Left cardiac atrium (tissue), 4 donors: ENCODE measurements at places on chromosomes 16 and 17.

GRCh38 chr16:24685539-24686432 lies 43.7 kb upstream of the TNRC6A start:
- peak; percentile 80 for DNase-seq

DNA sequence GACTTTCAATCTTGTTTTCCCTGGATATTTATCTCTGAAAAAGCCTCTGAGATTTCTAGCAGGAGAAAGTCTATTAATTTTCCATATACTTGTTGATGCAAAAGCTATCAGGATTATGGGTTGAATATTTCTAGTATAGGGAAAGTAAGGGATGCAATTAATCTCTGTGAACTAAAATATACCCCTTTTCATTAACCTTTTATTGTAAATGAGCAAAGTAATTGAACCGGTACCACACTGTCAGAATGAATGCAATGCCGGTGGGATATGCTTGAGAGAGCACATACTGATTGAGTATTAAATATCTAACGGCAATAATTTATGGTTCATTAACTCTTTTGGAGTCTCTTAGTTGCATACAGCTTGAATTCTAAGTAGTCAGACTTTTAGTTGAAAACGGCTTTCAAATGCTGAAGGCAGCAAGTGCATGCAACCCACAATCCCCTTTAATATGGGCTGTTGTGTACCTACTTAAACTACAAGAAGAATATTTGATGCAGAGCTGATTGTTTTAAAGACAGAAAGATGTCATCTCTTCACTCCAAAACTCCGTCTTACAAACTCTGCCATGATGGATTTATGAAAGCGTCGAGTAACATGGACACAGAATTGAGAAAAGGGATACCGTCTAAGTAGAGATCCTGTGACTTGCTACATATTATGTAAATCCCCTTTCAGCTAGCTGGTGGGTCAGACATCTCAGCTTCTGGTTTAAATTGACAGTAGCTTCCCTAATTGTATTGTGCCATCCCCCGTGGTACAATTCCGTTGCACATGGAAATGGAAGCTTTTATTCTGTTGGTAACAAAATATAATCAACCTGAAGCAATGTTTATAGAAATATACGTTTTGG lies 141.3 kb upstream of the CDH8 start:
- DNase-seq = no peak

DNA sequence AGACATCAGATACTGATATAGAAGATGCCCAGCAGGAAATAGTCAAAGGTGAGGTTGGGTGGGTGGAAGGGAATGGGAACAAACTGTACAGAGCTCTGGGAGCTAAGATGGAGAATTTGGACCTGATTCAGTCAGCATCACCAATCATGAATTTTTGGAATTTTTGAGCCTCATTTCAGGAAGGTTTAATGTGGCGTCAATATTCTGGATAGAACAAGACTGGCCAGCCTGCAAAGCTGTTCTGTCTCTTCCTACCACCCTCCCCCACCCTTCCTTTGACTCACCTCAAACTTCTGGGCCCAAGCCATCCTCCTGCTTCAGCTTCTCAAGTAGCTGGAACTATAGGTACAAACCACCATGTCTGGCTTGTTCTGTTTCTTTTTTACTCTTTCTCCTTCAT lies 32.6 kb downstream of the CTCF start:
- no peak for DNase-seq

DNA sequence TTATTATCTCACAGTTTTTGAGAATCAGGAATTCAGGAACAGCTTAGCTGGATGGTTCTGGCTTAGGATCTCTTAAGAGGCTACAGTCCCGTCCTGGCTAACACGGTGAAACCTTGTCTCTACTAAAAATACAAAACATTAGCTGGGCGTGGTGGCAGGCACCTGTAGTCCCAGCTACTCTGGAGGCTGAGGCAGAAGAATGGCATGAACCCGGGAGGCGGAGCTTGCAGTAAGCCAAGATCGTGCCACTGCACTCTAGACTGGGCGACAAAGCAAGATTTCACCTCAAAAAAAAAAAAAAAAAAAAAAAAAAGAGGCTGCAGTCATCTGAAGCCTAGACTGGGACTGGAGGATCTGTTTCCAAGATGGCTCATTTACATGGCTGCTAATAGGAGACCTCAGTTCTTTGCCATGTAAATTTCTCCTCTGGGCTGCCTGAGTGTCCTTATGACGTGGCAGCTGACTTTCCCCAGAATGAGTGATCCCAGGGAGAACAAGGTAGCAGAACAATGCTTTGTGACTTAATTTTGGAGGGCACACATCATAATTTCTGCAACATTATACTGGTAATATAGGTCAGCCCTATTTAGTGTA lies 95.8 kb upstream of the CORO6 start:
- no peak for DNase-seq

DNA sequence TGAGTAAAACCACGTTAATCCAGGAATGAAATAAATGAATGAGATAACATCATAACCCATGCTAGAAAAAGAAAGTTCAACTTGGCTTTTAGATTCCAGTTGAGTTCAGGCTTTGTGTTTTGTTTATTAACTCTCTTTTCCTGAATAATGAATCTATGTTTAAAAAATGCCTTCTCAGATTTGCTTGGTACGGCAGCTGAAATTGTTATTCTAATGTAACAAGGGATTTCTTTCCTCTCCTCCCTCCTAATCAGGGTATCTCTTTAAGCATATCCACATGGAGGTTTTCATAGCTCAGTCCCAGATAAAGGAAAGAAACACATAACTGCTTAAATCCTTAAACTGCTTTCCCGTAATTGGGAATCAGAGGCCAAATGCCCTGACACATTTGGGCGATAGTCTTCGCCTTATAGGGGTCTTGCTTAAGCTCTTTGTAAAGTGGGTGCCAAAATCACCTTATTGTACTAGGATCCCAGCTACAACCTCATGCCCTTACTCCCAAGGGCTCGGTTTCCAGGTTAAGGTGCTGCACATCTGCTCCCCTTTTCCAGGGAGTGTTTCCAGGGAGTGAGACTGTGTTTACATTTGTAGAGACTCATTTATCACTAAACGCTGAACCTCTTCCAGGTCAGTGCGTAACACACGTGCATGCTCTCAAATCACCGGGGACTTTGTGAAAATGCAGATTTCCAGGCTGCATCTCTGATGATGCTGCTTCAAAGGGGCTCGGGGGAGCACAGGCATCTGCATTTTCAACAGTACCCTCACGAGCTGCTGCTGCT lies 142.8 kb upstream of the FOXF1 start:
- no peak for DNase-seq
